ENCODE measurements at places on chromosomes 5 and 9.

- H3K27ac ChIP-seq: no peak overlapping the region
- no peaks in the 10 kb centered on the region for H3K4me1 ChIP-seq
- H3K36me3 ChIP-seq: no peaks in the 10 kb centered on the region
- H3K27me3 ChIP-seq: no peaks in the 10 kb centered on the region
- H3K4me3 ChIP-seq: no peak overlapping the region
- no peak for DNase-seq
Measured at GRCh38 chr5:9716838-9717281, 86.7 kb upstream of the TAS2R1 start.

- no peak for DNase-seq
- no peaks in the 10 kb centered on the region for H3K4me1 ChIP-seq
- no peak overlapping the region for H3K4me3 ChIP-seq
- no peaks in the 10 kb centered on the region for H3K36me3 ChIP-seq
- no peak overlapping the region for H3K27ac ChIP-seq
Measured at GRCh38 chr5:33755231-33755630, 136.6 kb downstream of the ADAMTS12 start.

GRCh38 chr5:13601112-13601511 is 343.4 kb downstream of the DNAH5 start:
- no peaks in the 10 kb centered on the region for H3K4me1 ChIP-seq
- H3K36me3 ChIP-seq: no peaks in the 10 kb centered on the region
- no peak overlapping the region for H3K27ac ChIP-seq

DNA sequence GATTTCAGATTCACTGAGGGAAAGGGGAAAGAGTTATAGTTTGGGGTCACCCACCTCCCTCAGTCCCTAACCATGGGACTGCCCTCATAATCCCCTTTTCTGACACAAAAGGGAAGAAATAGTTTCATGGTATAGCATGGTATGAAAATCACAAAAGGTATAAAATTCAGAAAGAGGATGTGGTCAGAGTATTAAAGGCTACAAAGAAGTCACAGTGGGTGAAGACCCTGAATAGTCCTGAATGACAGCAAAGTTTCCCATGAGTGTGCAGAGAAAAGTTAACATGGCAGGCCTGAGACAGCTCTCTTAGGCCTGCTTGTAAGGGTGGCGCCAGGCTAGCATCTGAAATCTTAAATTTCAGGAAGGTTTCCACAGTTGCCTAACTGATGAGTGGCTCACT is 290.6 kb upstream of the ZNF608 start:
- no peak overlapping the region for H3K27ac ChIP-seq
- DNase-seq: no peak
- H3K27me3 ChIP-seq: no peaks in the 10 kb centered on the region
- no peaks in the 10 kb centered on the region for H3K36me3 ChIP-seq
- peaks cover 1% of the 10 kb centered on the region for H3K4me1 ChIP-seq

DNA sequence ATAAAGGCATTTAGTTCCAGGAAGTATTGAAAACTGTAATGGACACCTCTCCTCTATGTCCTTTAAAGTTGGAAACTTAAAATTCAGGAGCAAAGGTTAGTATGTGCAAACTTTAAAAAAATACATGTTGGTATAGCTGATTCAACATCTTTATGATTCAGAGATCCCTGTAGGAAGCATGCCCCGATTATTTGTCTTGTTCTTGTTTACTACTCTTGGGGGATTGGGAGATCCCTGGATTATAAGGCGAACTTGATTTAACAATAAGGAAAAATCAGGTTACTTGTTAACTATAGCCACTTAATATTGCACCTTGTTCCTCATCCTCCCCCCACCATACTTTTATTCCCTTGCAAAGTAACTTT is 1.7 kb downstream of the F2RL1 start:
- peak overlapping the region; percentile 76 for H3K4me3 ChIP-seq
- H3K27ac ChIP-seq: peak overlapping the region; percentile 98
- DNase-seq: peak; percentile 53
- peaks cover 6% of the 10 kb centered on the region for H3K36me3 ChIP-seq
- H3K4me1 ChIP-seq: peaks cover 16% of the 10 kb centered on the region
- no peaks in the 10 kb centered on the region for H3K27me3 ChIP-seq

DNA sequence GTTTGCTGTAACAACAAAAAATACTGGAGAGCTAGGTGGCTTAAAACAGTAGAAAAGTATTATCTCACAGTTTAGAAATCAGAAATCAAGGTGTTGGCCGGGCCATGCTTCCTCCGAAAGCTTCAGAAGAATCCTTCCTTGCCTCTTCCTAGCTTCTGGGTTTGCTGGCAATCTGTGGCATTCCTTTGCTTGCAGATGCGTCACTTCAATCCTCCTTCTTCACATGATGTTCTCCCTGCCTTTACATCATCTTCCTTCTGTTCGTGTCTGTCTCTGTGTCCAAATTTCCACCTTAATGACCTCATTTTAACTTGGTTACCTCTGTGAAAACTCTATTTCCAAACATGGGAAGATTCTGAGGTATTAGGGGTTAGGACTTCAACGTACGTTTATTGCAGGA is 90.4 kb upstream of the CHD1 start:
- no peak overlapping the region for H3K27ac ChIP-seq
- no peaks in the 10 kb centered on the region for H3K36me3 ChIP-seq
- H3K27me3 ChIP-seq: no peaks in the 10 kb centered on the region
- no peak for DNase-seq

DNA sequence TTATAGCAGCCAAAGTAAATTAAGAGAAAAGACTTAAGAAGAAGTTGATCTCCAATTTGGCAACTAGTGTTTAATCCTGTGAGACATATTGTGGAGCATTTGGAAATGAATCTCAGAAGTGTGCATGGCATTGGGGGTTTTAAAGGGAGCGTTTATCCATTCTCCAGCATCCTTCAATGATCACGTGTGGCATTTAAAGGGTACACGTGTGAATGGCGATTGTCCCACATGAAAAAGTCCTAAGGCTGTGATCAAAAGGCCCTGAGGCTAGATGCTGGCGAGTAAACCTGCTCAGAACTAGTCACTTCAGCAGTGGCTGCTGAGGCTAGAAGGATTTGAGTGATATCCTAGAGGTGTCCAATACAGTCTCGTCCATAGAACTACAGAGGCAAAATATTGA is 315.6 kb upstream of the CDH9 start:
- H3K27ac ChIP-seq: no peak overlapping the region
- no peak for DNase-seq
- no peaks in the 10 kb centered on the region for H3K27me3 ChIP-seq
- no peaks in the 10 kb centered on the region for H3K4me1 ChIP-seq

- no peaks in the 10 kb centered on the region for H3K27me3 ChIP-seq
- no peak for DNase-seq
- no peaks in the 10 kb centered on the region for H3K36me3 ChIP-seq
- no peaks in the 10 kb centered on the region for H3K4me1 ChIP-seq
- no peak overlapping the region for H3K4me3 ChIP-seq
Measured at GRCh38 chr5:178349625-178350353, 117.2 kb upstream of the PHYKPL start.

GRCh38 chr5:123455095-123455494 is 31.9 kb upstream of the CEP120 start:
- H3K36me3 ChIP-seq: no peaks in the 10 kb centered on the region
- H3K4me3 ChIP-seq: no peak overlapping the region
- peaks cover 2% of the 10 kb centered on the region for H3K4me1 ChIP-seq
- H3K27ac ChIP-seq: no peak overlapping the region

DNA sequence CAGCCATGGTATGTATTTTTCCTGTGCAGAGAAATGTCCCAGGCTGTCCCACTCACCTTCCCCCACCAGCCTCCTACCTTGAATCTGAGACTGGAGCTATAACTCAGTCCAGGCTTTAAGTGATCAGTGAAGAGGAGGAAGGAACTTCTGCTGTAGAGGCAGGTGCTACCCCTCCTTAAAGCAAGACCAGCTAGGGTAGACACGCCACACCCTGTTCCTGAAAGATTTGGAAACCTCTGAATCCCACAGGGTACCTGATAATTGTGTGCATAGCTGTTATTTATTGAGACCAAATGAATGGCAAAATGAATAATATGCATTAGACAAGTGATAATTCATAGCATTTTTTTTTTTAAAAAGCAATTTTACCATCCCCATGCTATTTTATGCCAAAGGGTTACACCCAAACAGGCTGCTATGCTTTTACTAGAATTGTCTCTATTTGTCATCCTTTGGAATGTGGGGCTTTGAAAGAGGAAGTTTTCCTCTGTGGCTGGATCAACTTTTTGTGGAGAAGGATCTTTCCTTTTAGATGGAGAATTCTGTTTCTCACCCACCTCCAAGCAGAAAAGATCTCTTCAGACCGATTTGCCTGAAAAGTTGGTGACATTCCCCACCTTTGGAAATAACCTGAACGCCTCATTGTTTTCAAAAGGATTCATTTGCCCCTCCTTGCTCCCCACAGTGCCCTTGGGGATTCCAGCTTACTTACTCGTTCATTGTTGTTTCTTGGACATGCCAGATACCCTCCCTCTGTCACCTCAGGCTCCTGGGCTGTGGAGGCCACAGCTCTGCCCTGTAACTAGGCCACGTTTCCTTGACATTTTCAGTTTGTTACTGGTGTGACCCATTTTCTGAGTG is 248.7 kb downstream of the NR3C1 start:
- H3K36me3 ChIP-seq: peaks cover 6% of the 10 kb centered on the region
- DNase-seq: no peak
- H3K4me3 ChIP-seq: no peak overlapping the region
- no peak overlapping the region for H3K27ac ChIP-seq
- H3K27me3 ChIP-seq: no peaks in the 10 kb centered on the region
- peaks cover 4% of the 10 kb centered on the region for H3K4me1 ChIP-seq

- no peak overlapping the region for H3K4me3 ChIP-seq
- H3K4me1 ChIP-seq: no peaks in the 10 kb centered on the region
- H3K27ac ChIP-seq: no peak overlapping the region
- no peak for DNase-seq
Measured at GRCh38 chr9:110606179-110606790, 26.7 kb upstream of the SVEP1 start.

- H3K4me1 ChIP-seq: no peaks in the 10 kb centered on the region
- no peak for DNase-seq
- H3K27ac ChIP-seq: no peak overlapping the region
- H3K4me3 ChIP-seq: no peak overlapping the region
Measured at GRCh38 chr5:6757414-6757969, 44.3 kb downstream of the TENT4A start.

- H3K4me3 ChIP-seq: no peak overlapping the region
- H3K4me1 ChIP-seq: no peaks in the 10 kb centered on the region
- no peak overlapping the region for H3K27ac ChIP-seq
- no peaks in the 10 kb centered on the region for H3K27me3 ChIP-seq
- no peak for DNase-seq
Measured at GRCh38 chr5:146490089-146490843, 25.7 kb downstream of the GPR151 start.

DNA sequence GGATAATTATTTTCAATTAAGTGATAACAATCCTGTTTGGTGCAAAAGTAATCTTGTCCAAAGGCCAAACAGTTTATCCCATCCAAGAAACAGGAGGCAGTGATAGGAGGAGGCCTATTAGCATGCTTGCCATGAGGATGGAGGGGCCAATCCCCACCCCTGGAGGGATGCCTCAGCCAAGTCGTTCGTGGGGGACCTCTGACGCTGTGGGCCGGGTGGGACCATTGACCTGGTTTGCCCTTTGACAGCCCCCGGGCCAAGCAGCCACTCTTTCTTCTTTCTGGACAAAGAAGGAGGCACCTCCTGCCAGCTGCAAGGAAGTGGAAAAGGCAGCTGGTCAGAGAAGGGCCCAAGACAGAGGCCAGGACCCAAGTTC is 39.5 kb upstream of the GRHPR start:
- no peak for DNase-seq
- H3K27ac ChIP-seq: no peak overlapping the region
- no peaks in the 10 kb centered on the region for H3K27me3 ChIP-seq
- no peak overlapping the region for H3K4me3 ChIP-seq

GRCh38 chr9:131874916-131875670 is 135.2 kb upstream of the RAPGEF1 start:
- DNase-seq: no peak
- H3K4me3 ChIP-seq: no peak overlapping the region
- no peaks in the 10 kb centered on the region for H3K36me3 ChIP-seq
- H3K27ac ChIP-seq: no peak overlapping the region
- H3K4me1 ChIP-seq: no peaks in the 10 kb centered on the region

DNA sequence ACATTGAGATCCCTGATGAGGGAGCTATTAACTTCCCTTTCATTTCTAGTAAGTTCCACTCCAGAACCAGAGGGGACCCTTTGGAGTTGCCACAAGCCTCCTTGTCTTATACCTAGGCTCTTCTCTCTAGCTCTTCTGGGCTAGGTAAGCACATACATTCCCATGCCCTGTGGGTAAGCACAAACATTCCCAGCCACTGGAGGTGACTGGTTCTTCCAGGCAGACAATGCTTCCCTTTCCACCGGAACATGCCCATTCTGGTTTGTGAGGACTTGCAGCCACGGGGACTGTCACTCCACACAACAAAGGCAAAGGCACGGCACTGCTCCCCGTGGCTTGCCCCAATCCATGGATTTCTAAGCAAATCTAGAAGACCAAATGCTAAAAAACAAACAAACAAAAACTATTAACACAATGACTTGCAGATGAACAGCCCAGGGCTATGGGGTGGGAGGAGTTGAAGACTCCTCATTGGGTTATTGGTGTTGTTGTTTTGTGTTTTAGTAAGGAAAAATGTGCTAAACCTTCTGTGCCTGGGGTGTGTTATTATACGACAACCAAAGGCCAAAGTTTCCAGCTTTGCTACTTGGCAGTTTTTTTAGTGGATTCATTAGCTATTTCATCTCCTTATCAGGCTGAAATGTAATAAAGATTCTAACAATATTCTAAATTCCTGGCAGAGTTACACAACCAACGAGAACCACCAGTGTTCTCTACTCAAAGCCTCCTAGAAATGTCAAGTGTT is 276.2 kb downstream of the SYK start:
- H3K27me3 ChIP-seq: no peaks in the 10 kb centered on the region
- no peaks in the 10 kb centered on the region for H3K36me3 ChIP-seq
- H3K4me3 ChIP-seq: no peak overlapping the region
- DNase-seq: no peak
- H3K4me1 ChIP-seq: no peaks in the 10 kb centered on the region

DNA sequence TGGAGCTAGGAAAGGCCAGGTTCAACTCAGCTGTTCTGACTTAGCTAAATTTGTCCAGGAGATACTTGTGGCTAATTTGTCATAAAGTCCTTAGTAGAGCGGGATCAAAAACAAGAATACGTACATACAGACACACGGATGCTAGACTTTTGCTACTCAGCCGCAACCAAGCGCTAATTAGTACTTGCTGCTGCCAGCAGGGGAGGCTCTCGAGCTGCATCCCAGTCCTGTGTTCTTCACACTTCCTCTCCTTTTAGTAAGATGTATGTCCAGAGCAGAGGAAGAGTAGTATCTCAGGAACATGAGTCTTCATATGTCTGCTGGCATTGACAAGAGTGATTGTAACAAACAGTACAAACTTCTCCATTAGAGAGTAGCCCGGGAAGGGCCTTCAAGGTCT is 58.3 kb downstream of the CYFIP2 start:
- no peak overlapping the region for H3K4me3 ChIP-seq
- H3K36me3 ChIP-seq: peaks cover 2% of the 10 kb centered on the region
- no peak for DNase-seq
- H3K27ac ChIP-seq: no peak overlapping the region
- no peaks in the 10 kb centered on the region for H3K27me3 ChIP-seq

- H3K4me3 ChIP-seq: no peak overlapping the region
- H3K36me3 ChIP-seq: no peaks in the 10 kb centered on the region
- H3K27me3 ChIP-seq: no peaks in the 10 kb centered on the region
- no peak overlapping the region for H3K27ac ChIP-seq
Measured at GRCh38 chr5:102591650-102592049, 92.8 kb upstream of the SLCO6A1 start.

All from small intestine (tissue), 16 donors.